Astrocyte of the hippocampus (primary cell): ENCODE measurements at places on chromosomes 3 and 15.

DNA sequence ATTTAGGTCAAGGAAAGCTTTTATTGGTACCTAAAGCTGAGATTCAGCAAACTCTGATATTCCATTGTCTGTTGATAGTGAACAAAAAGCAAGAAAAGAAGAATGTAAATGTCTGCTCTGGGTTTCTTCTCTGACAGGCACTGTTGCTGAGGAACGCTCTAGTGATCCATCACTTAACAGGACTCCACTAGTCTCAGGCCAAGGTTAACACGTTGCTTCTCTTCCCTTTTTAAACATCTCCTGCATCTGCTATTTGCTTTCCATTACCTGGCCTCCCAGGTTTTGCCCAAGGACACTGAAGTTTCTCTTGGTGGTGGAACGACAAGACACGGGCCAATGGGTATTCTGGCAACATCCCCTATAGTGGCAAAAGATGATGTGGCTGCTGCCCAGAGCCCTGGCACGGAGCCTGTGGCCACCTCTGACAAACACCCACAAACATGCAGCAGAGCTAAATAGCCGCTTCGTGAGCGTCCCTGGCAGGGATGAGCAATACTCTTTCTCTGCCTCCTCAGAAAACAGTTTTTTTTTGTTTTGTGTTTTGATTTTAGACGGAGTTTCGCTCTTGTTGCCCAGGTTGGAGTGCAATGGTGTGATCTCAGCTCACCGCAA, 97.8 kb upstream of the AKAP13 start:
- DNase-seq: peak; percentile 86

DNA sequence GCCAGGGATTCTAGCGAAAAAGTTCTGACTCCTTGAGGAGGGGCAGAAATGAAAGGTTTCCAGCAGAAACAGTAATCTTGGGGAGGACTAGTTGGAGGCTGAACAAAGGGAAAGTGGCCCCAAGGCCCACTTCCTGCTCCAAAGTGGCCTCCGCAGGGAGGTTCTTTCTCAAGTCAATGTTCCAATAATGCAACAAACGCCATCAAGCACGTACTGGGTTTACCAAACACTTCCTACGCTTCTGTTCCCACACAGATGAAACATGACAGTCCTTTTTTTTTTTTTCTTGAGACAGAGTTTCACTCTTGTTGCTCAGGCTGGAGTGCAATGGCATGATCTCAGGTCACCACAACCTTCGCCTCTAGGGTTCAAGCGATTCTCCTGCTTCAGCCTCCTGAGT, 9.6 kb upstream of the RCCD1 start:
- no peak for DNase-seq

DNA sequence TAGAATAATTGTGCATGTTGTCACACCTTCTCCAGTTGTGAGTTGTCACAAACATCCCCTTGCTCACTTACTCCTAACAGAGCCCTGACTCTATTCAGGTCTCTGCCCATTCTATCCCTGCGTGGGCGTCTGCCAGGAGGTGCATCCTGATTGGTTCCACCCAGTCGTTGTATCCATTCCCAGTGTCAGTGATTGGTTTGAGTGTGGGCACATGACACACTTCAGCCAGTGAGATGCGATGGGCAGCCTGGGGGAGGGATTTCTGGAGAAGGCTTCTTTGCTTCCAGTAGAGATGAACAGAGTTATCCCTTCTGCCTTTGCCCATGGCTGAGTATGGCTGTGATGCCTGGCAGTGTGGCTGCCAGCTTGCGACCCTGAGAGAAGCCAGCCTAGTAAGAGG, 18.7 kb downstream of the PXYLP1 start:
- DNase-seq: no peak

DNA sequence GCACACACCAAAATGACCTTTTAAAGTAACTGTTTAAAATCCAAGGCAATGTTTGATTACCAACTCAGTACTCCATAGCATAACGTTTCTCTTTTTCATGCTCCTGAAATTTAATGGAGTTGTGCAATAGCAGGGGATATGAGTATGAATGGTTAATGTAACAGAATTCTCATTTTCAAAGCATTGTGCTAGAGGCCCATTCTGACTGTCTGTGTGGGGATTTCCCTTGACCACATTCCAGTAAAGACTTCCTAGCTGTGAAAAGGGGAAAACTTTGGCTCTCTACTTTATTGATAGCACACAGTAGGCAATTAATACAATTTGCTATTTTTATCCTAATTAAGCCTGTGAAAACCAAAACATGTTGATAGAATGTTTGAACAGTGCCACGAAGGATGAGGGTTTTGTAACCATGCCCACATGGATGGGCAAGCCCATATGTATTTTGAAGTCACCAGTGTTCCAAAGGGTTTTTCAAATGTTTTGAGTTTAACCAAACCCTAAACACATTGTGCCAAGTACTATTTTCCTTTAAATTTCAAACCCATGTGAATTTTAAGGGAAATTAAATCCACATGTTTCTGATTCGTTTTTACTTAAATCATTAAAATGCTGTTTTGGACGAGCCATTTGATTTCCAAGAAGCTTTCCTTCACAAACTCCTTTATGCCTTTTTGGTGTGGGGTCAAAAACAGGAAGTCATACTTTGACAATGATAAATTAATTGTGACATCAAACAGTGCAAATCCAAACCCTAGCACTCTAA, 261.2 kb downstream of the SHOX2 start:
- DNase-seq: no peak

DNA sequence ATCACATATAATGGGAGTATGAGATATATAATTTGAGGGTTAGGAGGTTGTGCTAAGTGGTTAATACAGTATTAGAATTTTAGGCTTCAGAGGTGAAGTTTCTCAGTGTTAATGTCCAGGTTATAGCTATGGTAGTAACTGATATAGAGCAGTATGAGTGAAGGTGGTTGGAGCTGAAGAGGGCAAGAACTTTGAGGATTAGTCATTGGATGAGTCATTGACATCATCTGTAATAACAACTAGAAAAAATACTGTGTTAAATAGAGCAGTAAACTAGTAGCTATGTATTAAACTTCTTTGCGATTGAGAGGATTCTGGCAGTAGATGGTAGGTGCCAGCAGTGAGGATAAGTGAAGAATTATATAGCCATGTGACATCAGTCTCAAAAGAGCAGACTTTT, 47.5 kb upstream of the EIF3J start:
- DNase-seq: peak; percentile 70

DNA sequence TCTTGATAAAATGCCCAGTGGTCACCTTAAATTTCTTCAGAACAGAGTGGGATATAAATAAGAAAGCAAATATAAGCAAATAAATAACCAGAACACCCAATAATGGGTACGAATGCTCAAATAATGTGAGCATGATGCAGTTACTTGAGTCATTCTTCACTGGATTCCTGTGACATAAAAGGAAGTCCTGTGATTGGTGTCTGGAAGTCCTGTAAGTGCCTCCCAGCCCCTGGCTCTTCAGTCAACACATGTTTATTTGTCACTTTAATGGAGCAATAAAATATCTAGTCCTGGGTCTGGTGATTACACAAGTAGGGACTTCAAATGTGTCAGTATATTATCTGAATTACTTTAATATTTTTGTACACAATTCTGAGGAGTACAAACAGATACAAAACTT, 30.4 kb downstream of the TMEM212 start:
- DNase-seq: peak; percentile 56

DNA sequence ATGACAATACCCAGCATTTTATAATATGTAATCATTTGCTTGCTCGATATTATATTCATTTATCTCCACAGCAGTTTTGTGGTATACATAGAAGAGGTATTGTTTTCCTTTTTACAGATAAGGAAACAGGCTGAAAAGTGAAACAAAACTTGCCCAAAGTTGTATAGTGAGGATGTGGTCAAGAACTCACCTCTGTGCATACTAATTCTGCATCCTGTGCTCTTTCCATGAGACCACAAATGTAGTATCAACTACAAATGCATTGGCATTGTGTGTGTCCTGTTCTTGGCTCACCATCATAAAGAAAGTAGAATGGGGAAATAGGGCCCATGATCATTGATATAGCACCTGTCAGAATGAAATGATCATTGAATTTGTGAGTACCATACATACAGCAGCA, 167.3 kb downstream of the NECTIN3 start:
- DNase-seq: no peak

DNA sequence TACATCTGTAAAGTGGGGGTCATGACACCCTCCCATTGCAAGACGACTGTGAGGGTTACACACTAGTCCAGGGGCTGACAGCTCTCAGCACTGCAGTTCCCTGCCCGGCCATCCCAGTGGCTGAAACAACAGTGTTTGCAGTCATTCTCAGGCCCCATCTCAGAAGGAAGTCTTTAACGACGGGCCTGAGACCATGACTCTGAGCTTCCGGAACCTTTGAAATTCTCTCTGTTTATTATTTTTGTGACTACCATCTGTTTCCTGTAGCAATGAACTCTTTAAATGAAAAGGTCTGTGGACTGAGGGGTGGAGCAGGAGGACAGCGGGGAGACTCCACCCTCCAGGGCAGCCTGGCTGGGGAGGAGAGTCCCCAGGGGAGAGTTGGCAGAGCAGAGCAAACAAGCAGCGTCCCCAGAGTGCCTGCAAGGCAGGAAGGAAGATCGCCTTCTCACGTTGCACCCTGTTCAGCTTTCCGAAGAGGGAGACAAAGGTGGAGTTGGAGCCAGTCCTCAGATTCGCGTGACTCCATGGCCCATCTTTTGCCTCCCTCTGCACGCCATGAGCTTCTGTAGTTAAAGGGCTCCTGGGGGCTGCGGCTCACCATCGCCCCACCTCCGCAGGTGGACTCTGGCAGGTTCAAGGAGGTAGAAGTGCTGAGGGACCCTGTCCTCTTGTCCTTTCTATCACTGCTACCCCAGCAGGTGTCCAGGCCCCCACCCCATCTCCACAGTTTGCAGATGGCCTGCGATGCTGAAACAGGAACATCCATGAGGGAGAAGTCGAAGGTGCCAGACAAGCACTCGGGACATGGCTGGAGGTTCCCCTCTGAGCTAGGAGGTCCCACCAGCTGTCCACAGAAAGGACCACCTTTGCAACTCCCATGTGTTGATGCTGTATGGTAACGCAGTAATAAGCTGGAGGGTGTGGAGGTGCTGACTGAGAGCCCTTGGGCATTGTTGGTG, 525.8 kb upstream of the PROK2 start:
- peak; percentile 29 for DNase-seq

- no peak for DNase-seq
These were observed 992 bp downstream of the RHOV start for GRCh38 chr15:40872791-40873693.

- DNase-seq: no peak
These were observed 446.0 kb upstream of the EPHA3 start for GRCh38 chr3:88661433-88661824.
